ENCODE measurements at places on chromosomes 7 and 10.

DNA sequence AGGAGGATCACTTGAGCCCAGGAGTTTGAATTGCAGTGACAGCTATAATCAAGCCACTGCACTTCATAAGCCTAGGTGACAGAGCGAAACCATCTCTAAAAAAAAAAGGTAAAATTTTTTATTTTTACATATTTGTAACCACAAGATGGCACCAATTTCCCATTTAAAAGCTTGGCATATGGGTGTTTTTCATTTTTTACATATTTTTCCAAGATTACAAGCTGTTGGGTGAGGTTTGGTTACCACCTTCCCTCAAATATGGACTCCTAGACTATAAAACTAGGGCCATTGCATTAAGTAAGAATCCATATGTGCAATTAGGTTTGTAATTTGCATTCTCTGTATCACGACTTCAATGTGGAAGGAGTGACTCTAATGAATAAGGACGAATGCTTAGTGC, 129.3 kb upstream of the ACBD5 start:
- DNase-seq: no peak

DNA sequence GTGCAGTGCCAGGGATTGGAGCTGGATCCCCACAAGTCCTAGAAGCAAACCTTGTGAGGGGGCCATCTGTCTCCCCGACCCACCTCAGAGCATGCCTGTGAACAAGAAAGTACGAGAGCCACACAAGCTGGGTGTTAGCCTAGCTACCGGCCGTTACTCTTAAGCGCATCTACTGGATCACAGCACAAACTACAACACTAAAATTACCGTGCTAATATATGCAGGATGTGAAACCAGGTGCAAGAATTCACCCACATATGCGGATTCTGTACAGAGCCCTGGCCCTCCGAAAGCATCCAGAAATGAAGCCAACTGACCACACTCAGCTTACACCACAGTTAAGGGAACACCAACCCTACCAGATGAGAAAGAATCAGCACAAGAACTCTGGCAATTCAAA, 16.0 kb upstream of the PRSS1 start:
- DNase-seq: no peak

DNA sequence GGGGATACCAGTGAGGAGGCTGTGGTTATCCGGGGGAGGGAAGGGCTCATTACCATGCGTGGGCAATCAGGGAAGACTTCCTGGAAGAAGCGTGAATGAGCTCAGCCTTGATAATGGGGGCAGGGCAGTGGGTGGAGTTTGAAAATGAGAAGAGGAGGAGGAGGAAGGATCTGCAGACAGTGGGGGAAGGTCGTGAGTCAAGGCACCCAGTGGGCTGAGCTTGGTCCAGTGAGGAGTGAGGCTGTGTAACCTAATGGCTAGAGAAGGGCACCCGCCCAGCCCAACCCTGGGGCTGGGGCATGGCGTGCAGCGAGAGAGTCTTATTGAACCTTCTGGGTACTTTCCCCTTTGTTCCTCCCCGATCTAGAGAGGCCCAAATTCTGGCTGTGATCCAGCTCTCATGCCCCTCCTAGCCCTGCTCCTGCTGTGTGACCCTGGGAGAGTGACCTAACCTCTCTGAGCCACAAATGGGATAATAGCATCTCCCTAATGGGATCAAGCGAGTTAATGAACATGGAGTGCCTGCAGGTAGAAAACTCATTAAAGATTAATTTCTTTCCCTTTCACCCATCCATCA, 31.5 kb downstream of the CLIP2 start:
- DNase-seq: no peak

- DNase-seq: no peak
These were observed 431.8 kb upstream of the MGMT start for GRCh38 chr10:129035052-129035827.

GRCh38 chr10:71528371-71529206, 131.9 kb downstream of the CDH23 start:
- no peak for DNase-seq

GRCh38 chr10:67697724-67698131, 1.7 kb upstream of the CTNNA3 start:
- DNase-seq: peak; percentile 0

GRCh38 chr7:114703677-114704076, 218.2 kb upstream of the MDFIC start:
- no peak for DNase-seq

GRCh38 chr10:18619016-18619415, 32.4 kb downstream of the NSUN6 start:
- peak; percentile 50 for DNase-seq

DNA sequence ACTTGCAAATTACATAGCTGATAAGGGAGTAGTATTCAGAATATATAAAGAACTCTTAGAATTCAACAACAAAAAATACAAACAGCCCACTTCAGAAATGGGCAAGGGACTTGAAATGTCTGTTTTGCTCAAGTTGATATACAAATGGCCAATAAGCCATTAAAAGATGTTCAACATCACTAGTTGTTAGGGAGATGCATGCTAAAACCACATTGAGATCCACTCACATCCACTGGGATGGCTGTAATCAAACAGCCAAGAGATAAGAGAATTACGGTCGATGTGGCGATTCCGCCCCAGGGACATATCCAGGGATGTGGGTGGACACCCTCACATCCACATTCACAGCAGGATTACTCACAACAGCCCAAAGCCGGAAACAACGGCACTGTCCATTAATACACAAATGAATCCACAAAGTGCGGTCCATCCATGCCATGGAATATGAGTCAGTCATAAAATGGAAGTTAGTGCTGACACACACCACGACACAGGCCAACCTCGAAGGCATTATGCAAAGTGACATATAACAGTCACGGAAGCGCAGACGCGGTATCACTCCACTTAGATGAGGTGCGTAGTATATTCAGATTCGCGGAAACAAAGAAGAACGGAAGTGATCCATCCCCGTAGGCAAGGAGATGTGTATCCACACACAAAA, 227.8 kb downstream of the DNAJB6 start:
- DNase-seq: no peak

DNA sequence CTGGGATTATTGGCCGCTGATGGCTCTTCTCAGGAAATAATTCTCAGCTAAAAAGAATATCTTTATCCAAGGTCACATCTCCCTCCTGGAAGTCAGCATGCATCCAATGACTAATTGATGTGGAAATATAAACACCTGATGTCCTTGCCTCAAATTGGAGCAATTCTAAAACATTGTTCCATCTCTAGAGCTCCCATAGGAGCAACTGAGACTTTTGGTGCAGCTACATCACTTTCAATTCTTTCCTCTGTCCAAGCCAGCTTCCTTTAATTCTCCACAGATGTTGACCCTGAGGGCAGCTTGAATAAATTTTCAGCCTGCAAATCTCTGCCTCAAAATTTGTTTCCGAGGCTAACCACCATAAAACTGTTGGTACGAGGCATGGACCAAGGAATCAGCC, 43.9 kb upstream of the KCND2 start:
- DNase-seq: no peak

GRCh38 chr7:81626008-81626407, 143.8 kb downstream of the HGF start:
- DNase-seq: no peak

DNA sequence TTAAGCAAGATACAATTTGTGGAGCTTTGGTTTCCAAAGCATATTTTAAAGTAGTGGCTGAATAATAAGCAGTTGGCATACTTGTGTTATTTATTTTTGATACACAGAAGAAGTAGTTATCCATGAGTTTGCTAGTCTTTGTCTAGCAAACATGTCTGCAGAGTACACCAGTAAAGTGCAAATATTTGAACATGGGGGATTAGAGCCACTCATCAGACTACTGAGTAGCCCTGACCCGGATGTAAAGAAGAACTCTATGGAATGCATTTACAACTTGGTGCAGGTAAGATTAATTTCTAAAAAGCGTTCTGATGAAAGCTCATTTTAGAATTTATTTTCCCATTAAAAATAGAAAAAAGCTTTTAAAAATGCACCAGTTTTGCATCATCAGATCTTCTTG, 31.4 kb downstream of the ARMC3 start:
- no peak for DNase-seq

DNA sequence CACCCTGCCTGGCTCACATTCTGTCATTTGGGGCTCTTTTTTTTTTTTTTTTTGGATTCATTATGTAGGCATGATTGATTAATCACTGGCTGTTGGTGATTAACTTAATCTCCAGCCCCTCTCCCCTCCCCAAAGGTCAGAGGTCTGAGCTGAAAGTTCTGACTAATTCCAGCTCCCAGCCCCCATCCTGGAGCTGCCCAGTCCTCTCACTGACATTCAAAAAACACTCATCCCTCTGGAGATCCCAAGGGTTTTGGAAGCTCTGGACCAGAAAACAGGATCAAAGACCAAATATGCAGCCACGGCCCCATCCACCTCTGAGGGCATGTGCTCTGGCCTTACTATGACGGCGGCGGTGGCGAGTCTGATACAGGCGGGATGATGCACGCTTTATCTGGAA, 53.8 kb downstream of the RBM17 start:
- no peak for DNase-seq

DNA sequence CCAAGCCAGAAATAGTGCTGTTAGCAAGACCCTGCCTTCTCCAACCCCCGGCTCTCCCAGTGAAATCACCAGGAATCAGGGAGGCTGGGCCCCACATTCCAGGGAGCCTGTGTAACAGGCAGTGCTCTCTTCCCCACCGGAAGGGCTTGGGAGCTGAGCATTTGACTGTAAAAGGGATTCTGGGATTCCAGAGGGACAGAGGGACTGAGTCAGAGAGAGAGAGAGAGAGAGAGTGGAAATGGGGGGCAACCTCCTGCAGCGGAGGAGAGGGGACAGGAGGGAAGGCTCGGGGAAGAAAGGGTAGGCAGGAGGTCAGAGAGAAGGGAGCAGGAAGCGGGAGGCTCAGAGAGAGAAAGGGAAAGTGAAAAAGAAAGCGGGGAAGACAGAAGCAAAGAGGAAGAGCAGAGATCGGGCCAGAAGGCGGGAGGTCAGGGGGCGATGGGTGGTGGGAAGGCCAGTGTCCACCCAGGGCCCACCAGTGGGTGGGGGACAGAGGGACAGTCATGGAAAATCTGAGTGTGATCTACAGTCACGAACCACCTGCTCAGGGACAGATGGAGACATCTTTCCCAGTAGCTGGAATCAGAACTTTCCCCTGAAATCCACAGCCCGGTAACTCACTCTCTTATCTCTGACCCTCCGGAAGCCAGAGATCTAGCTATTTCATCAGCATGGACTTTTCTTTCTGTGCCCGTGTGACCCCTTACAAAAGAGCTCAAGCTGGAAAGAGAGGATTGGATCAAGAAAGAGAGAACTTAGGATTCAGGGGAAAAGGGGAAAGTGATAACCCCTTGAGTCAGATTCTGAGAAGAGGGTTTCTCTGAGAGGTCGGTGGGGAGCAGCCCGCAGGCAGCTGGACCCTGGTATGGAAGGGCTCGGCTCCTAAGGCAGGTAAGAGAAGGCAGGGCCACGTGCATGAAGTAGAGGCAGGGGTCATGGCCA, 4.6 kb upstream of the SERPINE1 start:
- DNase-seq: no peak

DNA sequence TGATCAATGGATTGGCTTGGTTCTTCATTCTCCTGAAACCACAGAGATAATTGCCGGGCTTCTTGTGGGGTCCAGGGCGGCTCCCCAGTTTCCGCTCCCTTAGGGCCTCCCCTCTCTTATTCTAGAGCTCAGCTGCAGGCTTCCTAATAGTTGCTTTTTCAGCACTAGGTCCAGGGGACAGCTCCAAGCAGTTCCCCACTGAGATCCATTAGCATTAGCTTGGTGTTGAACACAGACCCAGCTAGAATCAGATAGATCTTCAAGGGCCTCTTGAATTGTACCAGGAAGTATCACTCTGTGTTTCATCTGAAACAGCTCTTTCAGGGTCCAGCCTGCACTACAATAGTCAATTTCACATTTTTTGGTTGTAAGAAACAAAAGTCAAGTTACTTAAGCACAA, 238.7 kb downstream of the SEC23IP start:
- no peak for DNase-seq

DNA sequence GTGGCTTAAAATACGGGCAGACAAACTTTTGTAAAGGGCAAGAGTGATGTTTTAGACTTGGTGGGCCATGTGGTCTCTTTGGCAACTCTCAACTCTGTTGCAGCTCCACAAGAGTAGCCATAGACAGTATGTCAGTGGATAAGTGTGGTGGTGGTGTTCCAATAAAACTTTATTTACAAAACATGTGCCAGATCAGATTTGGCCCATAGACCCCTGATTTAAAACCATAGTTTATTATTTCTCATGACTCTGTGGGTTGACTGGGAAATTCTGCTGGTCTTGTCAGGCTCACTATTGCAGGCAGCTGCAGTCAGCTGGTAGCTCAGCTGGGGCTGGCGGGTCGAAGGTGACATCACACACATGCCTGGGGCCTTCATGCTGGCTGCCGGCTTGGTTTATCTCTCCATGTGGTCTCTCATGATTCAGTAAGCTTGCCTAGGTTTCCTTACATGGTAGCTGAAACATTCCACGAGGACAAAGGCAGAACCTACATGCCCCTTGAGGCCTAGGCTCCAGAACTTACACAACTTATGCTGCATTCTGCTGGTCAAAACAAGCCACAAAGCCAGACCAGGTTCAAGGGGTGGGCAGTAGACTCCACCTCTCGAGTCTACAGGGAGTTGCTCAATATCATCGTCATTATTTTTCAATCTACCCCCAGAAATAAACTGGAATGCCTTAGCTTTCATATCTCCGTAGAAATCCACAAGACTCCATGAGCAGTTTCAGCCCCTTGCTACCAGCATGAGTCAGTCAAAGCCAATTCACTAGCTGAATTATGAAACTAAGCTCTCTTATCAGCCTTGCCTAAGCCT, 245.7 kb downstream of the WDR11 start:
- DNase-seq: no peak

GRCh38 chr10:8047452-8048280, 6.8 kb upstream of the GATA3 start:
- no peak for DNase-seq

DNA sequence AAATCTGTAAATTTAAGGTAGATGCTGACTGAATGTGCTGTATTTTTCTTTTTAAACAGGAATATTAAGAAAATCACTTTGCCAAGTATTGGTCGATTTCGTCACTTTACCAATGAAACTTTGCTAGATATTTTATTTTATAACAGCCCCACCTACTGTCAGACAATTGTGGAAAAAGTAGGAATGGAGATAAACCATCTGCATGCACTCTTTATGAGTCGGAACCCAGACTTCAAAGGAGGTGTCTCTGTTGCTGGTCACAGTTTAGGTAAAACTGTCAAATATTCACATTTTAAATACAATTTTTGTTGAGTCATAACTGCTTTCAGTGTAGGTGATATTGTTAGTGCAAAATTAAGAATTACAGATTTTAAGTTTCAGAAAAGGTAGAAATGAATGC, 25.2 kb downstream of the SEC23IP start:
- DNase-seq: no peak
